Stimulated activated CD4-positive, alpha-beta T cell treated with anti-CD3 and anti-CD28 coated beads, Interleukin-12 subunit alpha, Interleukin-12 subunit beta, amount 100 ng/mL, for 4 hours (primary cell): ENCODE measurements at places on chromosomes 16 and 17.

DNA sequence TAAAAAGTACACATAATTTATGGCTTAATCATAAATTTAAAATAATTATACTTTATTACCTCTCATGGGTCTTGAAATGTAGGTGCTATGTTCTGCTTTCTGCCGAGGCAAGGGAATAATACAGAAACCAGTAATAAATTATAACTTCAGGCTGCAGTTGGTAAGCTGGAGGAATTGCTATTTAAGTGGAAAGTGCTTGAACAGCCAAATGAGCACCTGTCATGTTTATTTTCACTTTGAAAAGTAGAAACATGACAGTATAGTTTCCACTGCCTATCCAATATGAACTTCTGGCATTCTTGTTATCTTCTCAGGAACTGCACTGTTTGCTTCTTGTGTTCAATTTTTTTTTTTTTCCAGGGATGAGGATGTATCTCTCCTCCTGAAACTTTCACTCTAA, 146.0 kb downstream of the FTO start:
- DNase-seq, result no peak

DNA sequence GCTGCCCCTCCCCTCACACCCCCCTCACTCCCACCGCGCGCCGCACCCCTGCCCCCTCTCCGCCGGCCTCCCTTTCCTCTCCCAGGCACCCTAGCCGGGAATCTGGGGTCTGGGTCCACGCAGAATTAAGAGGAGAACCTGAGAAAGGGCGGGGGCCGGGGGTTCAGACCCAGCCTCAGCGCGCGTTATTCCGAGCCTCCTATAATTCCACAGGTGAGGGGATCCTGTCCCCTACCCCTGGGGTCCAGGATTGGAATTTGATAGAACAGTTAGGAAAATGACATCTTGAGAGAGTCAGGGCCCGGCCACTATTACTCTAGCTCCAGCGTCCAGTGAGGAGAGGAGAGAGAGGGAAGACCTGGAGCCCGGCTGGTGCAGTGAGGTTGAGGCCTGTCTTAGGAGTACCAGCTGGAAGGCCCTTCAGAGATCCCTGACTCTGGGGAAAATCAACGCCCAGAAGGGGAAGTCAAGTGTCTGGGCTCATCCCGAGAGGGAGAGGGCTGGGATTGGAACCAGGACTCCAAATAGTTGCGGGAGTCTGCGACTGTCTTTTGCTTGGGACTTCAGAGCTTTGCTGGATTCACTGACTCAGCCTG, 17.3 kb downstream of the GRB7 start:
- no peak for DNase-seq

DNA sequence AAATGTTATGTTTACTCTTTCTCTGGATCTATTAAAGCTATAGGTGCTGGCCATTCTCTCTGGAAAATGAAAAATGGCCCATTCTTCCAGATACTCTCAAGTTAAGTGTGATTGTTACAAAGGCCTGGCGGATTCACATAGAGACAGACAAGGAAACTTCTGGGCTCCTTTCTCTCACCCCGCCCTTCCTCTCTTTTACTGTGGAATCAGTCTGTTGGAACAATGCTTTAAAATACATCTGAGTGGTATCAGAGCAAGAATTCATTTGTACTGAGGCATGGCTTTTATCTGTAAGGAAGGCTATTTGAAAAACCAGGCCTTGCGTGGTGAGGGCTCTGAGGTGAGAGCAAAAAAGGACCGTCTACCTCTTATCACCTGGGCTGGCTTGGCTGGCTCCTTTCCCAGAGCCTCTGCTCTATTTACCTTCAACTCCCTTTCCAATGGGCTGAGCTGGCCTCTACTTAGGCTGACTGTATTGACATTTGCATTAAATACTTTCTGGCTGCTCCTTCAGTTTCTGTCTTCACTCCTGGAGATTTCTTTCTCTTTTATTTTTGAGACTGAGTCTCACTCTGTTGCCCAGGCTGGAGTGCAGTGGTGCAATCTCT, 274.0 kb downstream of the PHKB start:
- DNase-seq, result no peak

DNA sequence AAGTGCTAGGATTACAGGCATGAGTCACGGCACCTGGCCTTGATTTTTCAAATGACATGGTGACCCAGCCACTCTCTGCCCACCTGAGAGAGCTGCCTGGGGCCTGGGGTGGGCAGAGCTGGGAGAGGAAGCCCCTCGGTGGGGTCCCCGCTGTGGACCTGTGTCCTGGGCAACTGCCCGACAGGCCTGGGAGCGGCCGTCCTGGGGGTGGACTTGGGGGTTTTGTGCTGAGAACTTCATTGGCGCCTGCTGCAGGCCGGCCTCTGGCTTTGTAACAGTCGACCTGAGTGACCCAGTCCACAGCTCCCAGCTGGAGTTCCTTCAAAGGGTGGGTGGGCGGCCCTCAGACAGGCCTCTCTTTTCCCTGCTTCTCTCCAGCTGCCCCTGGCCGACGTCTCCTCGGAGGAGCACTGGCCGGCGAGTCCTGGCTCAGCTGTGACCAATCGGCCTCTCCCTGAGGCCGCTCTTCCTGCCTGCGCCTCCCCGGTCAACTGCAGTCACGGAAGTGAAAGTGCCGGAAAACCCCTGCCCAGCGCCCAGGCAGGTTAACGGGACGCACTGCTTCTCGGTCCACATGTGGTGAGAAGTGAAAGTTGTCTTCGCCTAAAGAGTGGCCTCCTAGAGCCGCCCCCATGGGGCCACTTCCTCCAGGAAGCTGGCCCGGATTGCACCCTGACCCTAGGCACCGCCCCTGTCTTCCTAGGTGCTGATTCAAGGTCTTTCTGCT, 5.5 kb downstream of the CBFA2T3 start:
- DNase-seq, result no peak

DNA sequence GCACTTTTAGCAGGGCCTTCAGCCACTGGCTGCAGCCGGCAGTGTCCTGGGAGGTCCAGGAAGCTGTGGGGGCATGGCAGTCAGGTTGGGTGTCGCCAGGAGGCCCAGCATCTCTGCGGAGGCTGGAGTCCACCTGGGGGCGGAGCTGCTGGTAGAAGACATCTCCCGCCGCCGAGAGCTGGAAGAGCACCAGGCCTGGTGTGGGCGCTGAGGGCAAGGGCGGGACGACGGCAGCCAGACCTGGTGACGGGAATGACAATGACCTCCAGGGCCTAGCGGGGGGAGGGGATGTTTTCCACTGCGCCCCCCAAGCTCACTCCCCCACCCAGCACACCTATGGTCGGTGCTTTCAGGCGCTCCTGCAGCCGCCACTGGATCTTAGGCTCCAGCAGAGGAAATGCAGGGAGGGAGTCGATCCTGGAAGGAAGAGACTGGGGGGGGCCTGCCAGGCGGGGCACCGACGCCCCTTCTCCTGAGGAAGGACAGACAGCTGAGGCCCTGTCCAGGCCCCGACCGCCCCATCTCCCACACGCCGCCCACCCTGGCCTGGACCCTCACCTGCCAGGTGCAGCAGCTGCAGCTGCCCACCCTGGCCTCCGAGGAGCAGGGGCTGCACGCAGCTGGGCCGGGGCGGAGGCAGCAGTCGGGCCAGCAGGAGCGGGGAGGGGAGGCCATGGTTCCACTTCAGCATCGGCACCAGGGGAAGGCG, 7.1 kb downstream of the TAF1C start:
- DNase-seq, result no peak

DNA sequence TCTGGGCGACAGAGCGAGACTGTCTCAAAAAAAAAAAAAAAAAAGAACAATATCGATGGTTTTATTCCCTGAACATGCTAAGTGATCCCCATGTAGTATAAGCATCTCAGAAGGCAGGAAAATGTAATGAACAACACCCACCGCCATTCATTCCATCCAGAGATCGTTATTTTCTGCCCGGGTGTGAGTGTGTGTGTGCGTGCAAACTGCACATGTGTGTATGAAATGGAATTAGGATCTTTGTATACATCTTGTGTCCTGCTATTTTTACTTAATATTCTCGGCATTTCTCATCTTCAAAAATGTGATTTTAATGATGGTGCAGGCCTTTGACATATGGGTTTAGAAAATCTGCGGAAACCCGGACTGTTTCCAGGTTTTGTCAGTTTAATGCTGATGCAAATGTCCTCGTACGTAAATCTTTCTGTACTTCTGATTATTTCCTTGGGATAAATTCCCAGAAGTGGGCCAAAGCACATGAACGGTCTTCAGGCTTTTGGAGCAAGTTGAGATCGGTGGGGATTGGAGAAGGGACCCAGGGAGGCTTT, 254.8 kb downstream of the SEC14L1 start:
- DNase-seq, result no peak

DNA sequence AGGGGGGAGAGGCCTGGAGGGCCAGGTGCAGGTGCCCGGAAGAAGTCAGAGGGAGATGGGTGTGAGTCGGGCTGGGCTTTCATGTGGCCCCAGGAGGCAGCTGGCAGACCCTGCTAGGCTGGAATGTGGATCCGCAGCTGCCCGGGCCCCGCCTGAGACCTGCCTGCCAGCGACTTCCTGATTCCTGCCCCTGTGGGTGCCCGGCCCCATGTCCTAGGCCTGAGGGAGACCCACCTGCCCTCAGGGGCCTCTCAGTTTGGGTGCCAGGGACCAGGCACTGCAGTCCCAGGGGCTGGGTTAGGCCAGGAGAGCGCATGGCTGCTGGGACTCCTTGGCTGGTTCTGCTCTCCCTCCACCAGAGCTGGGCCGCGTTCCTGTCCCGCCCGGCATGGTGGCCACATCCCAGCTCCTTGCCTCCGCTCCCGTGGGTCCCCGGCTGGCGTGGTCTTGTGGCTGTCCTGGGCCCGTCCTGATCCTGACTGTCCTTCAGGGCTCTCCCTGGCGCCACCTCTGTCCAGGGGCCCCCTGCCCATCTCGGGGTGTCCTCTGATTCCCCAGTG, 22.1 kb upstream of the SPNS2 start:
- no peak for DNase-seq

DNA sequence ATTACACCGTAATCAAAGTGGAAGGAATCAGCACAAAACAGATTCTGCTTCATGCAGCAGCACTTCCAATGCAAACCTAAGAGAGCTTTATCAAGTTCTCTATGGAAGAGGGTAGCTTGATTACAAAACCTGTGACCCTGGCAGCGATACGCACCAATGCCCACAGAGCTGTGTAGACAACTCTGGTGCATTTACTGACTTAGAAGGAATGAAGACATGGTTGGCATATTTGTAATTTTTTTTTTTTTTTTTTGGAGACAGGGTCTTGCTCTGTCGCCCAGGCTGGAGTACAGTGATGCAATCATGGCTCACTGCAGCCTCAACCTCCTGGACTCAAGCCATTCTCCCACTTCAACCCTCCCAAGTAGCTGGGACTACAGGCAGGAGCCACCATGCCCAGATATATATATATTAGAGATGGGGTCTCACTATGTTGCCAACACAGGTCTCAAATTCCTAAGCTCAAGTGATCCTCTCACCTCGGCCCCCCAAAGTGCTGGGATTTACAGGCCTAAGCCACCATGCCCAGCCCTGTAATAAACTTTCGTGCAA, 49.4 kb downstream of the XPO6 start:
- DNase-seq, result no peak

DNA sequence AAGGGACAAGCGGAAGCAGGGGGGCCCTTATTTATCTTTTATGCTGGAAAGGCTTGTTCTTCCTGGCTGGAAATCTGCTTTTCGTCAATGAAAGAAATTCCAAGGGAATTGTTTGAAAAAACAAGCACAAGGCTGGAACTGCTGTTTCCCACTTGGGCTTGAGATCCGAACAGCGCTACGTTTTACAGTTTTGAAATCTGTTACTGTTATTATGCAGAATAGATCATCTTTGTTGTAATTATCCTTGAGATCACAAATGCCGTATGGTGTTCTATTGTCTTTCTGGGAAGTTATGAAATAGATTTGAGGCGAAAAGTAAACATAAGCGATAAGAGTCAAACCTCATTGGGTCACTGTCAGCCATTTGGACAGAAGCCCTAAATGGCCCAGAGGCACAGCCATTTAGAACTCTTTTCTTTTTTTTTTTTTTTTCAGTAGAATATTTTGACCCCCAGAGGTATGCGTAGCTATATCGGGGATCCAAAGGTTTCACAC, 223.3 kb downstream of the IRX3 start:
- DNase-seq, result no peak

- DNase-seq, result no peak
Observed at GRCh38 chr17:75558666-75559530, 28.7 kb upstream of the MYO15B start.

DNA sequence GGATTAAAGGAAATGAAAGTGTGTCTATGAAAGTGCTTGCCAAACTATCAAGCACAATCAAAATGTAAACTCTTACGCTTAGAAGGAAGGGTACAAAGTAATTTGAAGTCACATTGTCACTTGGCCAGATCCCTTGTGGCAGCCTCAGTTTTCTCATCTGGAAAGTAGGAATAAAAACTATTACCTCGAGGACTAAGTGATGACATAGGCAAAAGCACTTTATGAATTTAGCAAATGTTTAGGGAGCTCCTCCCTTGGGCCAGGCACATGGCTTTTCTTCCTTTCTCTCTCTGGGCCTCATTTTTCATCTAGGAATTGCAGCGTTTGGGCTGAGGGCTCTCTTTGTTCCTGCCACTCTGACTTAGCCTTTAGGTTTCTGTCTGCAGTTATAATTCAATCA, 28.5 kb downstream of the DYNLL2 start:
- no peak for DNase-seq

DNA sequence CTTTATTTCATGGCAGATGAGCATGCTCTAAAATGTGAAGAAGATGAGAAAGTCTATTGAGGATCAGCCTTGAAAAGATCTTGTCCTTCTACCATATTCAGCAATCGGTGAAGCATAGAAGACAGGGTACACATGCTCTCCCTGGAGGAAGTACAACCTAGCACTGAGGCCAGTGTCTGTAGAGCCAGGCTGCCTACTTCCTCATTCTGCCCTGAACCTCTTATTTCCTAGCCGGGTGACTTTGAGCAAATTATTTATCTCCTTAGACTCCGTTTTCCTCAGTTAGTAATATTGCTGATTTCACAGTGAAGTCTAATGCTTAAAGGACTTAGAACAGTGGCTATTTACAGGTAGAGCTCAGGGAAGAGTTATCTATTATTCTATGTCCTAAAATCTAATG, 58.4 kb downstream of the TMEM100 start:
- DNase-seq, result no peak

- DNase-seq, result no peak
Observed at GRCh38 chr16:86347090-86347489, 163.2 kb upstream of the FOXF1 start.
